ENCODE measurements at places on chromosomes 4 and X.

DNA sequence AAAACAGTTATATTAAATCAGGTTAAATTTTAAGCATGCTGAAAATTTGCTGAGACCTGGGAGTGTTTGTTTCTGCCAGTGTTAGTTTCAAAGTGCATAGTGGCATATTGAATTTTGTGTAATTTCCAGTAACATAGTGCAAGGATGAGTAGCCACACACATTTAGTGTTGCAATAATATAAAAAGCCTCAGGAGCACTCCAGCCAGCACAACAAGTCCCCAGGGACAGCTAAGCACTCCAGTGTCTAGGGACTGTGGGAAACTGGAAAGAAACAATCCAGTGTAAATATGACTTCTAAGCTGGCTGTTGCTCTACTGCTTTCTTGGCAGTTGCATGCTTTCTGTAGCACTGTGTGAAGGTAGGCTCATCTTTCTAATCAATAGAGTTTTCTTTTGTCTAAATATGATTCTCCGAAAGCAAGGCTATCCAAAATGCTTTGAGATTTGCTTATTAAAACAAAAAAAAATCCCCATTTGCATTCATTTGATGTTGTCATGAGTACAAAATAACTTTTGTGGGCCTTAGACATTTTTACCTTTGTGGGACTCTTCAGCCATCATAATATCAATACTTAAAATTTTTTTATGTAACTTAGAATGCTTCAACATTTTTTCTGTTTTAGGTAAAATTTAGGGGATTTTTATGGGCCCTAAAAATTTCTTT lies 24.2 kb upstream of the CXCL2 start:
- DNase-seq, result no peak

DNA sequence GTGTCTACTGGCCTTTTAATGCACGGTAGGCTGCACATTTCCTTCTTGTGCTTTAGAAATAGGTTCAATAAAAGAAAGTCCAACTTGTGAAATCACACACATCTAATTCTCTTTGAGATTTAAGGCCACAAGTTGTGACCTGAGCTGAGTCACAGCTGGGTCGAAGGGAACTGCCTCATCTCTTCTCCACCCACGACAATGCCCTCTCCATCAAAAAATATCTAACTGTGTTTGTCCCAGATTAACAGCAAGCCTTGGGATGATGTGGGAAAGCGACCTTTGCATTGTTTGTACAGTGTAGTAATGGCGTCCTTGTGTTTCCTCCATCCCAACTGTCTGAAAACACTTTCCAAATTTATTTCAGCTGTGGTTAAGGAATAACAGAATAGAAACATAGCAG lies 168.9 kb downstream of the AMELX start:
- no peak for DNase-seq

- no peak for DNase-seq
Measured at GRCh38 chr4:115145393-115146160, 32.2 kb upstream of the NDST4 start.

DNA sequence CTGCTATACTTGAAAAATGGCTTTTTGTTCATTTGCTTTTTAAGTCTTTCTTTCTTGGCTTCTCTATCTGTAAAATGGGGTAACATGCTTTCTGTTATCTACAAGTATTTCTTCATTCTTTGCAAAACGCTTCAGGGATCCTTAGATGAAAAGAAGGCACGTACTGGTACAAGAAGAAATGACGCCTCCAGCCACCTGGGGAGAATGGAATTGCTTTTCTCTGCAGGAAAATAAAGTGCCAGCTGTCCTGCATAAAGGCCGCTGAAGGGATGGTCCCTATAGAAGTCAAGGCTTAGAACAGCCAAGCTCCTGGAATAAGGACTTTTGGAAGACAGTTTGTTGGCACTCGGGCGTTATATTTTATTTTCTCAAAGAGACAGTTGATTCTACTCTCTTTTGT lies 210.8 kb upstream of the RASGEF1B start:
- no peak for DNase-seq

- DNase-seq, result no peak
Measured at GRCh38 chrX:155055494-155055893, 15.4 kb downstream of the CMC4 start.

DNA sequence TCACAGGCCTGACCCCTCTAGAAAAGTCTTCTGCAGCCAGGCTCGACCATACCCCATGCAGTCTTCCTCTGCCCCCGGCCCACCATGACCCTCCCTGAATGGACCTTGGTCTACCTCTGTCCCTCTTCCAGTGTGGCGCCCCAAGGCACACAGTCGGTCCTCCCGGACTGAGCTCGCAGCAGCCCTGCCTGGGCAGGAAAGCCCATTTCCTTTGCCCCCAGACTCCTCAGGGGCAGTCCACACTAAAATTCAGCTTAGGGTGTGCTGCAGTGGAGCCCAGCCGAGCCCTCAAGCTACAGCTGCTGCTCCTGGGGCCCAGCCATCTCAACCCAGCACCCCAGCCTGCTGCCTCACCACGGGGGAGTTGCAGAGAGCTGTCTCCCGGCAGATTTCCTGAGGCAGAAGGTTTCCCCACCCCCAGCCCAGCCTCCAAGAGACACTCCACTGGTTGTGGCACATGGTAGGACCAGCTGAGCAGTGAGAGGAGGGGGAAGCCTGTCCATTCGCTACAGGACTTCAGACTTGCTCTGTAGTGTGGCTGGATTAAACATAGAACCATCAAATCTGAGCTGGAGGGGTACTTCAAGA lies 37.5 kb upstream of the IQSEC2 start:
- no peak for DNase-seq

DNA sequence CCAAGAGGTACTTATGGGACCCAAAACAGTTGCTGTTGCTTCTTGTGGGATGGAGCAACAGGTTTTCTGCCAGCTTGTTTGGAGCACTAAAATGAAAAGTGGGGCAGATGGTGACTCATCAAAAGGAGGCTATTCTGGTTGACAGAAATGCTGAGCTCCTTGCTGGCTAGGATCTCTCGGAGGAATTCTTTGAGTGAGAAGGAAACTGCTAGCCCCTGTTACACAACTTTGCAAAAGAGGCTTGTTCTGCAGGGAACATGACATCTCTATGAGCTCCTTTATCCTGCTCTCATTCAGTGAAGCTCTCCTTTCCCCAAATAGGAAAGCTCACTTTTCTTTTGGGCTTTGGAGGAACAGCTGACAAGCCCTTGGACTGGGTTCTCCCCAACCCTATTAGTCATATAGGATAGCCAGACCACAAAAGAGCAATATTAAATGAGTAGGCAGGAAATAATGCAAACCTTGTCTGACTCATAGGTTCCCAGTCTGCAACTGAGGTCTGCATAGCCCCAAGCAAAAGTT lies 108.3 kb downstream of the CDS1 start:
- DNase-seq, result no peak

- no peak for DNase-seq
Measured at GRCh38 chrX:143632625-143633410, 3.1 kb downstream of the SLITRK4 start.

- no peak for DNase-seq
Measured at GRCh38 chrX:119790977-119791436, 423 bp downstream of the RPL39 start.

DNA sequence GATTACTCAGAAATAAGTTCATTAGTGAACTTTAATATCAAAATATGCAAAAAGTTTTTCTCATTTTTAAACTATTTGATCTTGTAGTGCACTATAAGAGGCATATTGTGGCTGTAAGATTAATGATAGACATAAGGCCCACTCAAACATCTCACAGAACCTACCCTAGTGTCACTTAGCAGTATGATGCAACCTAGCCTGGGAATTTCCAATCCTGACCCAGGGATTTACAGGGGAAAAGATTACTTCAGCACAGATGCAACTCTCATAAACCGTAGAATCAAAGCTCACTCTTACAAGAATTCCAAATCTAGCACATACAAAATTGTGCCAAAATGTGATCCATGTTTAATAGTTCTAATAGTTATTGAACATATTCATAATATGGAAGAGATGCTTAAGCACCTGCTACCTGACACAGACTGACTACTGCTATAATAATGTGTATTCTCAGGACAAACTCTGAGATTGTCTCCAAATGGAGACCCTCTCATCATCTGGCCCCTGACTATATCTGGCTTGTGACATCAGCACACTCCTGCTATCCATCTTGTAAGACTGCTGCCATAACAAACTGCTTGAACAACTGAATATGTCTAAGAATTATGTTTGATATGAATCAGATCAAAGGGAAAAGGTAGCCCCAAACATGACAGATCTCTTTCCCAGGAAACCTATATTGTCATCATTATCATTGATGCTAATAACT lies 271.9 kb downstream of the PABPC4L start:
- DNase-seq, result no peak

GRCh38 chr4:123708902-123709301 lies 312.3 kb downstream of the SPRY1 start:
- no peak for DNase-seq

DNA sequence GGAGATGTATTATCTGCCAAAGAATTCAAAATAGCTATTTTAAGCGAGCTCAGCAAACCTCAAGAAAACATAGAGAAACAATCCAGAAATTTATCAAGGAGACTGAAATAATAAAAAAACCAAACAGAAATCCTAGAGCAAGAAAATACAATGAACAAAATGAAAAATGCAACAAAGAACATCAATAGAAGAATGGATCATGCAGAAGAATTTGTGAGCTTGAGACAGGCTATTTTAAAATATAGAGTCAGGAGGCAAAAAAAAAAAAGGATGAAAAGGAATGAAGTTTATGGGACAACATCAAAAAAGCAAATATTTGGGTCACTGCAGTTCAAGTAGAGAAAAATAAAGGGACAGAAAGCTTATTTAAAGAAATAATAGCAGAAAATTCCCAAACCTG lies 29.1 kb downstream of the CENPE start:
- DNase-seq, result no peak

DNA sequence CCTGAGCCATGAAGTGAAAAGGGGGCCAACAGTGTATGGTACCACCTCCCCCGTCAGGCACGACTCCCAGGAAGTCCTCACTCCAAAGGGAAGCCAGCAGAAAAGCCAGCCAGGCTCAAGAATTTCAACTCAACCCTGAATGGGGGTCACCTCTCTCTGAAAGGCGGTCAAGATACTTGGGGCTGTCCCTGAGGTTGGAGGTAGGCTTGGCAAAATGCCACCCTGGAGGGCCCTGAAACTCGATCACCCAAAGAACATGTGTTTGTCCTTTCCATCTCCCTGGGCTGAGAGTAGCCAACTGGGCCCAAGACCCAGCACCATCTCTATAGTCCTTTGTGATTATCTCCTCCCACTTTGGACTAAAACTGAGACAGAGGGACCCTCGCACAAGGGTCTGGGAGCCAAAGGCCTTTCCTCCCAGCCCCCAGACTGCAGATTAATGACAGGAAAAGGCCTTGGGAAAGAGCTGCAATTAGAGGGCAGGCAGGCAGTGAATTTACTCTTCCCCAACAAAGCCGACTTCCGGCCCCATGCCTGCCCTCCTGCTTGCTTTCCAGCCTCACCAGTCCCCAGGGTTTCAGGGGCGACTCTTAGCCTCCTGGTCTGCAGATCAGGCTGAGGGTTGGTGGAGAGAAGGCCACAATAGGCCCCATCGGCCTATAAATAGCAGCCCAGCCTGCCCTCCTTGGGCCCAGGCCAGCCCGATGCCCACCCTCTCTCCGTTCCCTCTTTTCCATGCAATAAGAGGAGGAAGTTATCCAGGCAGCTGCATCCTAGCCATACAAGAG lies 5.6 kb downstream of the SASH3 start:
- no peak for DNase-seq

GRCh38 chrX:67613366-67613765 lies 69.5 kb downstream of the AR start:
- DNase-seq, result no peak

- DNase-seq, result no peak
Measured at GRCh38 chr4:66097218-66097617, 426.9 kb upstream of the EPHA5 start.

GRCh38 chrX:445727-446126 lies 59.0 kb upstream of the PPP2R3B start:
- DNase-seq, result no peak
